Breast epithelium (tissue), 4 donors: ENCODE measurements at places on chromosomes 5 and 9. TPM values are rescaled to one million over a fixed set of nuclear protein-coding genes. Genes with fewer than 3 reads are reported as not detected.

DNA sequence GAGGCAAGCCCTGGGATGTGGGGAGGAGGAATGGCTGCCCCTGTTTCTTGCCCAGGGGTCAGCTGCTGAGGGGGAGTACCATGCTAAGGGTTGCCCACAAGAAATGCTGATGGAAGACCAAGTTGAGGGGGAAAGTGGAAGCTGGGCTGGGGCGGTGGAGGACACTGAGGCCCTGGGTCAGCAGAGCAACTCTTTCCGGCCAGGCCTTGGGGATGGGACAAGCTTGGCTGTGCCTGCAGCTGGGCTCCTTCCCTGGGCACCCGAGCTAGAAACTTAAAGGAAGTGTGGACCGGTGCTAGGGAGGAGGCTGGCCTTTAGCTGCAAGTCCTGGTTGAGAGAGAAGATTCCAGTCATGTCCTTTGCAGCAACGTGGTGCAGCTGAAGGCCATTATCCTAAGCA is 22.7 kb downstream of the CSF1R start:
- H3K36me3 ChIP-seq, result no peaks in the 10 kb centered on the region
- no peak for DNase-seq
- no peaks in the 10 kb centered on the region for H3K27me3 ChIP-seq
- H3K27ac ChIP-seq, result no peak overlapping the region

DNA sequence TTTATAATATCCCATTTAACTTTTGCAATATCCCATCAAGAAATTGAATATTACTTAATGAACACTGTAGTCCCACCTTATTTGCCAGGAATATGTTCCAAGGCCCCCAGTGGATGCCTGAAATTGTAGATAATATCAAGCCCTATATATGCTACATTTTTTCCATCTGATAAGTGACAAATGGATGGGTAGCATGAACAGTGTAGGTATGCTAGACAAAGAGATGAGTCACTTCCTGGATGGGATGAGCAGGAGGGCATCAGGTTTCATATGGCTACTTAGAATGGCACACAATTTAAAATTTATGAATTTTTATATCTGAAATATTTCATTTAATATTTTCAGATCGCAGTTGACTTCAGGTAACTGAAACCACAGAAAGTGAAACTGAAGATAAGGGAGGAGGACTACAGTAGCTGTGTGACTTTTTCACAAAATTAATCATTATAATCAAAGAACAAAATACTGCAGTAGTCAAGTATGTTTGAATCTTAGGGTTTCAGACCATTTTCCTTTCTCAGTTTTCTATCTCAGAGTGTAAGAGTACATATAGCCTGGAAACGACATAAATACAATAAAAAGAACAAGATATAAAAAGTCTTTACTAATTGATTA is 636.4 kb upstream of the ARRDC3 start:
- H3K36me3 ChIP-seq, result no peaks in the 10 kb centered on the region
- no peak overlapping the region for H3K27ac ChIP-seq
- H3K27me3 ChIP-seq, result no peaks in the 10 kb centered on the region
- DNase-seq, result no peak

- H3K27me3 ChIP-seq, result no peaks in the 10 kb centered on the region
- H3K27ac ChIP-seq, result peak overlapping the region; percentile 50
- no peaks in the 10 kb centered on the region for H3K4me1 ChIP-seq
- H3K4me3 ChIP-seq, result no peak overlapping the region
- DNase-seq, result no peak
- no peaks in the 10 kb centered on the region for H3K36me3 ChIP-seq
Observed at GRCh38 chr9:129677456-129677855, 12.0 kb downstream of the PRRX2 start.

DNA sequence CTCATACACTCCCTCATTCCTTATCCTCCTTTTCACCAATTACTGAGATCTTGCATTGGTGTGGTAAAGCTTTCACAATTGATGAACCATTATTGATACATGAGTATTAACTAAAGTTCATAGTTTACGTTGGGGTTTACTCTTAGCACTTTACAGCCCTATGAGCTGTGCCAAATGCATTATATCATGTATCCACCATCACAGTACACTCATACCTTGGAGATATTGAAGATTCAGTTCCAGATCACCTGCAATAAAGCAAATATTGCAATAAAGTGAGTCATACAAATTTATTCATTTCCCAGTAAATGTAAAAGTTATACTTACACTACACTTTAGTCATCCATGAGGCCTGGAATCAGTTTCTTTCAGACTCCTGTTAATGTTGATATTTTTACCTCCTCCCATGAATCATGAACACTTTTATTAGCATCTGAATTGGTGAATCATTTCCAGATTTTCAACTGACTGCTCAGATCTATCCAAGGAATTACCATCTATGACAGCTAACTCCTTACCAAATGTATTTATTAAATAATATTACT is 546.6 kb upstream of the PTPRD start:
- DNase-seq, result no peak
- no peaks in the 10 kb centered on the region for H3K27me3 ChIP-seq
- H3K4me1 ChIP-seq, result no peaks in the 10 kb centered on the region
- no peaks in the 10 kb centered on the region for H3K36me3 ChIP-seq
- H3K4me3 ChIP-seq, result no peak overlapping the region
- no peak overlapping the region for H3K27ac ChIP-seq

Gene CSF2
- total RNA-seq, result not detected
